ENCODE measurements at places on chromosomes 11 and 22.

DNA sequence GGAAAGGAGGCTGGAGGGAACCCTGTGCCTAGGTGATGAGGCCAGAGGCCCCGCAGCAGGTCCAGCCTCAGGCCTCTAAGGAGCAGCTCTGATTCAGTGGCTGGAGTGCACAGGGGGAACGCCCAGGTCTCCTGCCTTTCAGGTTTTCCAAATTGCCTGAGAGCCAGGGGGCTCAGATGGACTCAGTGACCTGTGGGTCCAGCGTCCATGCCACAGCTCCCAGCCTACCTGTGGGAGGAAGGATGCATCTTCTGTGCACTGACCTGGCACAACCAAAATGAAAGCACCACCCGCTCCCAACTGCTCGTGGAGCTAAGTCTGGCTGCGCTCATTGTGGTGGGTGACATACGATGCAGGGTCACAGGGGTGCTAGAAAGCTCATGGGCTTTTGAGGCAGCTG is 82.8 kb downstream of the FEZ1 start:
- DNase-seq, result no peak

- no peak for DNase-seq
Observed at GRCh38 chr11:15048616-15049015, 24.8 kb upstream of the CALCB start.

GRCh38 chr11:5611627-5612026 is 13.2 kb upstream of the TRIM34 start:
- DNase-seq, result no peak

GRCh38 chr11:107018902-107019493 is 722 bp upstream of the GUCY1A2 start:
- peak; percentile 91 for DNase-seq

GRCh38 chr22:39266398-39267030 is 21.7 kb upstream of the PDGFB start:
- no peak for DNase-seq

DNA sequence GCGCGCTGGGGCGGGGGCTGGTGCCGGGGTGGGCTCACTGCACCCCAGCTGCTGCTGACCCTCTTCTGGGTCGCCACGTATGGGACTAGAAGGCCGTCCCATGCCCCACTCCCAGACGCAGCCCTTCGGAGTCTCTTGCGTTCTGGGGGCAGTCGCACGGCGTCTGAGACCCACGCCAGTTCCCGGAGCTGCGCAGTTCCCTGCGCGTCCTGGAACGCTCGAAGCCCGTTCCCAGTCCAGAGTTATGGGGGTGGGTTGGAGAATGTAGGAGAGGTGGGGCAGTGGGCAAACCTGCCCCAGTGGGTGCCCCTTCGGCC is 375 bp downstream of the LAYN start:
- DNase-seq, result no peak

DNA sequence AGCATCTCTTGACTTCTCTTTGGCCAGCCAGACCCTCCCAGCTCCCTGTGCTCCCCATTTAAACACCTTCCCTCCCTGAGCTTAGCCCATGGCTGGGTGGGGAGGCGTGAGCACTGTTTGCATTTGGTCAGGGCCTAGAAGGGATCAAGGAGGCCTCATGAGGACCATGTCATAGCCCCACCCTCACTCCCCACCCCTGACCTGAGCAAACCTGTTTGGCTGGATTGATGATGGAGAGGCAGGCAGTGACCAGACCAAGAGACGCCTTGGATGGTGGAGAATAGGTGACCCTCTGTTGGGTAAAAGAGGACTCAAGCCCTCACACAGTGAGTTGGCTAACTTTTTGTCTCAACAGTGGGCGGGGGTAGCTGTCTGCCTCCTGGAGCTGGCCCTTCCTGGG is 49.9 kb downstream of the ST3GAL4 start:
- DNase-seq, result no peak

DNA sequence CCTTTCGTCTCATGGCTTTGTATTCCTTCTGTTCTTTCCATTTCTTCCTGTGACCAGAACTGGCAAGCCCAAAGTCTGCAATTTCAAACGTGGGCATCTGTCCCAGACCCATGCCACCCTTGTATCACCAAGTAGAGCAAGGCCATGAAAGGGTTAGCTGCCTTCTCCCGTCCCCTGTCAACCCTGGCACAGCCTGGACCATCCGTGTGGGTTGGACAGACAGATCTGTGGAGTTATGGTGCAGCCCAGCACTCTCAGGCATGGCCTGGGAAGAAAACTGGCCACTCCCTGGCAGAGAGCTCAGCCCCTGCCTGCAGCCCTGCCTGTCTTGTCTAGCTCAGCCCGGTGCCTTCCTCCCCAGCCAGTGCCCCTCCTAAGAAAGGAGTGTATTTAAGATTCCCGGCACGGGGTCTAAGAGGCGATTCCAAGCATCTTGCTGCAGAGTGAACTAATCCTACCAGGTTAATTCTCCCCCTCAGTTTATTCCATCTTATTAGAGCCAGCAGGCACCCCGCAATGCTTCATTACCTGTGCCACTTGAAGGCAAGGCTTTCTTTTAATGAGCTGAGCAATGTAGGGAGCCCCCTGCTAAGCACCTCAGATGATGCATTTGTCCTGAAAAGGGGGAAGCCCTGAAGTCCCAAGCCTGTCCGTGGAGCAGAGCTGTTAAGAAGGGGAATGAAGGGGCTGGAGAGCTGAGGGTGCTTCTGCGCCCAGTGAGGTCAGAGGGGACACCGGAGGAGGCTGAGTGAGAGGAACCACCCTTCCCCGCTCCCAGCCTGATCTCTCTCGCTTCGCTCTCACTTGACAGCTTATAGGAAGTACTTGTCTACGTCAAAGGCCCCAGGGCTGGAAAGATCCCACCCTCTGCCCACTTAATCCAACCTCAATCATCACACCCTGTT is 130.6 kb downstream of the SPATA19 start:
- DNase-seq, result no peak

DNA sequence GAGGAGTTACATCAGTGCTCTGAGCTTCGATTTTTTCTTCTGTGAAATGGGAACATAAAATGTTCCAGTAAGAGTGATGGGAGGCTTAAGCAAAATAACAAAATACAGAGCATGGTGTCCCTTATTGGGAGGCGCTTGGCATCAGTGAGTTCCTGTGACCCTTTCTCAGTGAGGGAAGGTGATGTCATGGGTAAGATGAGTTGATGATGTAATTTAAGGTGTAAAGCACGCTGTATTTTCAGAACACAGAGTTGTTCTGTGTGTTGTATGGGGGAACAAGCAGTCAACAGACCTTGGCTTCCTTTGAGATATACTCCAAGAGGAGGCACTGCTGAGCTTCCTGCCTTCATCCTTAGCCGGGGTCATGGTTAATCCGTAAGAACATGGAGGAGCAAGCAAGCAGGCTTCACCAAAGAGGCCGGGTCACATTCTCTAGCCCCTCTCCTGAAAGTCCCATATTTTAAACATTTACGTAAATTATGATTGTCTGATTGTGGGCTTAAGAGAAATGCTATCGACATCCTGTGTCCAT is 266.7 kb downstream of the LARGE1 start:
- DNase-seq, result no peak

DNA sequence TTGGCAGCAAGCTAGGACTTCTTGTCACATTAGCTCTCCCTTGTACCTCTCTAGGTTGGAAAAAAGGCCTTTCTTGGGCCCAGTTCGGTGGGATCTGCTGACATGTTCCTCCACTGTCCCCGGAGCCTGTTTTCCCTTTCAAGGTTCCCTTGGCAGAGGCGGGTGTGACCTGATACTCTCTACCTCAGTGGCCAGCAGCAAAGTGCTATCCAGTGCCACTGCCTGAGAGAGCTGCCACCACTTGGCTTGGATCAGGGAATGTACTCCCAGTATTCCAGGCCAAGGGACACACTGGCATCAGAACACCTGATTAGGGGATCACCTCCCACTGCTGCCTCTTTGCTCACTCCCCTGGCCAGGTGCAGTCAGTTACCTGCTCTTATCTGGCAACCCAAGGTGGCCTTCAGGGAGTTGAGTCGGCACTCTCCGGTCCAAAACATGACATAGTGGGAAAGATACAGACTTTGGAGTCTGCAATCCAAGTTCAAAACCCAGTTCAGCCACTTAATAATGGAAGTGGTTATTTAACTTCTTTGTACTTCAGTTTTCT is 17.8 kb upstream of the NAV2 start:
- no peak for DNase-seq

- DNase-seq, result no peak
Observed at GRCh38 chr11:116640641-116641402, 132.0 kb downstream of the BUD13 start.

GRCh38 chr11:82671451-82671850 is 62.2 kb downstream of the FAM181B start:
- no peak for DNase-seq

DNA sequence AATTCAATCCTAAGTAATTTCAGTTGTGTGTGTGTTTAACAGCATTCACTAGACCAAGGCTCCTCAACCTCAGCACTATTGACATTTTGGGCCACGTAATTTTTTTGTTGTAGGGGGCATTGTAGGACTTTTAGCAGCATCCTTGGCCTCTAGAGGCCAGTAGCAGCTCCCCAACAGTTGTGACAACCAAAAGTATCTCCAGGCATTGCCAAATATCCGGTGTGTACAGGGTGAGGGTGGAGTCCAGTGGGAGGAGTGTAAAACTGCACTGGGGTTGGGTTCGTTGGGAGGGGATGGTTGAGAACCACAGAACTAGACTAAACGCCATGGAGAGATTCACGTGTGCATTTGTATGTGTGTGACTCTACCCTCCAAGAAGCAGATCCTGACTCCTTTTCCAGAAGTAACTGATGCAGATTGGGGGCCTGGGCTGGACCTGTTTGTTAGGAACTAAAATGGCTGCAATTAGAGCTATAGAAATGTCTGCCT is 5.9 kb upstream of the PHF21A start:
- peak; percentile 17 for DNase-seq

- peak; percentile 75 for DNase-seq
Observed at GRCh38 chr11:26753723-26754504, 32.1 kb upstream of the SLC5A12 start.

GRCh38 chr11:1642288-1643145 is 12.9 kb downstream of the KRTAP5-5 start:
- DNase-seq, result no peak

DNA sequence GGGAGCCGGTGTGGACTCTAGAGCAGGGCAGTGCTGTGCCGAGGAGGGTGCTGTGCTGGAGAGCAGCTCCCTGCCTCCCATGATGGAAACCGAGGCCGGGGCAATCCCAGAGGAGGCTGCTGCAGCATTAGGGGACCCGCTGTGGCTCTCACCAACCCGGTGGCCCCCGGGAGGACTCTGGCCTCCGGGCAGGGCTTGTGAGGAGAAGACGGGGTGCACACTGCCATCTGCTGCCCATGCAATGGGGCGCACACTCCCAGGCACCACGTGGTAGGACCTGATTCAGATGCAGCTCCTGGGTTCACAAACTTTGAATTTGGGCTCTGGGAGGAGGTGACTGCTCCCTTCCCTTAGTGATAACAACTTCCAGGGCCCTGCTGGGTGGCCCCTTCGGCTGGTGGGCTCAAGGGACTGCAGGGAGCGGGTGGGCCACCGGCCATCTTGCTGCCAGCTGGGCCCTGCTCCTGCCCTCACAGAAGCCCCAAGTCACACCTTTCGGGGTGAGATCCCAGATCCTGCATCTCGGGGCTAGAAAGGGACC is 93.8 kb upstream of the FGF3 start:
- DNase-seq, result peak; percentile 32

DNA sequence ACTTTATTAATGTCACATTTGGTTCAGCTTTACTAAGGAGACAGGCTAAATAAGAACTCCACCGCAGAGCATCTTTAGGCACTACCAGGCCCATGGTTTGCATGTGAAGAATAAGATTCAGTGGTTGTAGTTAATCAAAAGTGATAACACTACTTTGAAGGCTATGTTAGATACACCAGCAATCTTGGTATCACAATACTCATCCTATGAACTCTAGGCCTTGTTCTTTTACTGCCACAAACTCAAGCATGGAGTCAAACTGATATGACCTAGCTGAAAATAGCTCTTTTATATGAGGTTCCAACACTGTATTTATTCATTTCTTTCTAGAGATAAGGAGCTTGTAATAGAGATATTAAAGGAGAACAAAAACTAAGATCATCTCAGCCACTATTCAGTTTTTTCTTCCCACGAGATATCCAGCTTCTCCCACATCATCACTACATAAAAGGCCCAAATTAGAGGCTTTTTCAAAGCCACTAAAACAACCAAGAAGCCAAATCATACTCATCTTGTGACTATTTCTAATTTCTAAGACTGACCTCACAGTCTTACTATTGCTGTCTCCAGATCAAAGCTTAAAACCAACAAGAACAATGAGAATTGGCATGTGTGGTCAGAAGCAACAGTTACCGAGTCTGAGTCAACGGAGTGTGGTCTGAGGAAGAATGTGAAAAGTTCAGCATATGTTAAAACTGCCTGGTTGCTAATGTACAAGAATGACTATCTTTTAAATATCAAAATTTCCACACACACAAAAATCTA is 25.1 kb upstream of the GUCY1A2 start:
- peak; percentile 96 for DNase-seq

- no peak for DNase-seq
Observed at GRCh38 chr22:19169002-19169946, 9.3 kb downstream of the SLC25A1 start.

- no peak for DNase-seq
Observed at GRCh38 chr22:28143961-28144745, 225.1 kb upstream of the PITPNB start.

- DNase-seq, result no peak
Observed at GRCh38 chr11:75425422-75425821, 7.6 kb downstream of the KLHL35 start.

- DNase-seq, result no peak
Observed at GRCh38 chr22:30882184-30882717, 86.3 kb downstream of the MORC2 start.

GRCh38 chr11:46675288-46675851 is 25.0 kb downstream of the ARHGAP1 start:
- DNase-seq, result peak; percentile 73

GRCh38 chr22:22156716-22157347 is 87.8 kb upstream of the VPREB1 start:
- peak; percentile 69 for DNase-seq

DNA sequence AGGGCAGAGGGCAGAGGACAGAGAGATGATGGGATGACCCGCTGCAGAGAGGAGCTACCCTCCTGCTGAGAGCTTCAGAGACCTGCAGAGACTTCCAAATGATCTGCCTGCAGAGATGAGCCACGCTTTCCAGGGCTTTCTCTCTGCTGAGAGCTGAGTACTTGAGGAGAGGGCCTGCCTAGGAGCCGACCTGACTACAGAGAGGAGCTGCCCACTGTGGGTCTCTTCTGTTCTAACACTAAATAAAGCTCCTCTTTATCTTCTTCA is 45.9 kb upstream of the SC5D start:
- DNase-seq, result no peak

DNA sequence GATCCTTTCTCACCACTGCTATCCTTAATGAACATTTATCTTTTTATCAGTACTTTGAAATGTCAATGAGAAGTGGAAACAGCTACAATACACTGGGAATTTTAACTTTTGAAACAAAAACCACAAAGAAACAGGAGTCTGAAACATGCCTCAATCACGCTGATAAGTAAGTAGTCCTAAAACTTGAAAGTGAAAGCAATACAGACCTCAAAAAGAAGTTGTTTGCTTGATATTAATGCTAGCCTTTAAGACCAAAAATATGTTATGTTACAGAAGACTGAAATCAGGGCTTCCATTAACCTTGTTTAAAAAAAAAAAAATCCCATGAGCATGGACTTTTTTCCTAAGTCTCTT is 21.3 kb downstream of the PHF21A start:
- DNase-seq, result peak; percentile 34
